ENCODE measurements at places on chromosomes 3 and 15.

- DNase-seq: no peak
Measured at GRCh38 chr3:41464401-41464800, 265.1 kb downstream of the CTNNB1 start.

GRCh38 chr3:12421132-12421531, 63.1 kb upstream of the TSEN2 start:
- no peak for DNase-seq

GRCh38 chr15:38678281-38678680, 113.7 kb upstream of the RASGRP1 start:
- no peak for DNase-seq

- DNase-seq: no peak
Measured at GRCh38 chr3:186626254-186626847, 13.5 kb downstream of the AHSG start.

DNA sequence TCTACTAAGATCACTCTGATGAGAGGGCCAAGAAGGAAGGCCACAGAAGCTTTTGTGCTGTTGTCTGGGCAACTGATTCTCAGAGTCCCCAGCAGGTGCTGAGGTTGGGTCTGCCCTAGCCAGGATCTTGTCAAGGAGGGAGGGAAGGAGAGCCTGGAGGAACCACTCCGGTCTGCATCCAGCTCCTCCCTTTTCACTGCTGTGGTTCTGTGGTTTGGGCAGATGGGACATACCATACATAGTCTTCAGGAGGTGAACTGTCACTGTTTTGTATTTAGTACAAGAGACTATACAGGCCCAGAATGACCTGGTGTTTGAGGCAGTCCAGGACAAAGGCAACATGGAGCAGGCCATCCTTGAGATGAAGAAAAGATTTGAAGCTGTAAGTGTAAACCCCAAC, 21.9 kb downstream of the C3orf62 start:
- DNase-seq: no peak
